ENCODE measurements at places on chromosomes 5 and 9.

DNA sequence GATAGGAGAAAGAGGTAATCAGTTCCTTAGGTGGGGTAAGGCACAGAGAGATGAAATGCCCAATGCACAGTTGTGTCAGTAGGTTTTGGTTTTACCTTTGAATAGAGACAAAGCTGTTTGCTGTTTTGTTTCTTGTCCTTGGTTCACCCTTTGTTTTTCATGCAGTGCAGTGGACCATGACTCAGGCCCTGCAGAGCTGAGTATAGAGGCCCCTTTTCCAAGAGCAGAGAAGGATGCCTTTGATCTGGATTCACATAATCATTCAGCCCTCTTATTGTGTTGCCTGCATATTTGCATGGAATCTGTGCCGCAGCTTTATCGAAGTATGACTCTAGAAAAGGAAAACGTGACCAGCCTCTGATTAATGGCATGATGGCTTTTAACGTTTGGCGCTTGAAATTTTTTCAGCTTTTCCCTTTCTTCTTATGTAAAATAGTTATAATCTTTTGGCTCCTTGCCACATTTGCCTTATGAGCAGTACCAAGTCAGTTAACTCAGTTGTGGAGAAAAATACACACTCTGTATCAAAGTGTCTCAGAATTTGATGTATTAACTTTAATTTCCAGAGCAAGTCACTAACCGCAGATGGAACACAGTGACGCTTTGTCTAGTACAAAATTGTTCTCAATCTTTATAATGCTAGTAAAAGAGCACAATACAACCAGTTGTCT lies 197.6 kb downstream of the KDM4C start:
- DNase-seq: no peak

DNA sequence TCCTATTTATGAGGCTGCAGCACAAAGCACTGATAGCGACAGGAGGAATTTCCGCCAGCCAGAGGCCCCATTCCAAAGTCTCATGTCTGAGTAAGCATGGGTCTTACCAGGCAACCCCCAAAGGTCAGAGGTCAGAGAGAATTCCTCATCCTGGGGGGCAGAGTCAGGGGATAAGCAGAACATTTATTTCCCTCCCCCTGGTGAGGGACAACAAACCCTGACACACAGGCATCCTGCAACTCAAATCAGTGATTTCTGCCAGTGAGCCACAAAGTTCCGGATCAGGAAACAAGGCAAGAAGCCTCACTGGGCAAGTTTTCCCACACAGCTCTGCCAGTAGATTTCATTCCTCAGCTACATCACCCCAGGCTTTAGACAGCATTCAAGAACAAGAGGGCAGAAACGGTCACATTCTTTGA lies 37.0 kb downstream of the ADAMTS12 start:
- no peak for DNase-seq

DNA sequence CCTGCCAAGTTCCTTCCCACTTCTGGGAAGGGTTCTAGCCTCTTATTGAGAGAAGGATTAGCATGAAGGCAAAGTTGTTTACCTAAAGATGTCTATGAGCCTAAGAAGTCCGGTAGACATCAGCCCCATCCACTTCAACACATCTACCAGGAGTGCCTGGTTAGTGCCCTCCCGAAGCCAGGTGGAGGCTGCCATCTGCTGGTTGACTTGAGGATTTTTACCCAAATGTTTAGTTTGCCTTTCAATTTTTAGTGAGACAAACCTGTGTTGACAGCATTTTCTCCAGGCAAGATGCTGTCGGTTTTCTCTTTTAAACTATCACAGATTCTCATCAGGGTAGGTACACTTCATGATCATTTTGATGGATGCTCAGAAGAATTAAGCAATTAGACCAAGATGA lies 83.6 kb upstream of the TNFSF8 start:
- peak; percentile 72 for DNase-seq

DNA sequence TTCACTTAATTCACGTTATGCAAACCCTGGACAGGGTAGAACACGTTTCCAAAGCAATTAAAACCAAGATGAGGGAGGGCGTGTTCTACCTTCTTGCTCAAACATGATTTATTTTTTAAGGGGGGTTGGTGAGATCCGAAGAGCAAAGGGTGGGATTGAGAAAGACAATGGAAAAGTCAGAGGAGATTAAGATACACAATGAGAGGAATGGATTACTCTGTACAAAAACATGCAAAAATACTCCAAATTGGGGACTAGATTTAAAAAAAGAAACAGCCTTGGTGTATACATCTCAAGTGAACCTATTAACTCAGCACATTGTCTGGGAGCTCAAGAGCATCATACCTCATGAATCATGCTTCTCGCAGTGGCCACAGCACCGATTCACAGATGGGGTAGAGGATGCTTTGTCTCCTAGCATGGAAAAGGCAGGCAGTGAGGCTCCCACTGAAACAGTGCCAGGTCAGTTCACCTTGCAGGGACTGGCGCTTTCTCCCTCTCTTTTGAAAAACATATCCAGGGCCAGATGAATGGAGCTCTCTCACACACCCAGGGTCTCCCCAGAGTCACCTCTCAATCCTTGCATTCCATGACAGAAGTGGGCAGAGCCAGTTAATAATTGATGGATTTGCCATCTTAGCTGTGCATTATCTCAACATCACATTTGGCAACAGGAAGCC lies 459.7 kb downstream of the BNC2 start:
- DNase-seq: no peak

- no peak for DNase-seq
Measured at GRCh38 chr5:173753307-173754168, 134.6 kb upstream of the CPEB4 start.

DNA sequence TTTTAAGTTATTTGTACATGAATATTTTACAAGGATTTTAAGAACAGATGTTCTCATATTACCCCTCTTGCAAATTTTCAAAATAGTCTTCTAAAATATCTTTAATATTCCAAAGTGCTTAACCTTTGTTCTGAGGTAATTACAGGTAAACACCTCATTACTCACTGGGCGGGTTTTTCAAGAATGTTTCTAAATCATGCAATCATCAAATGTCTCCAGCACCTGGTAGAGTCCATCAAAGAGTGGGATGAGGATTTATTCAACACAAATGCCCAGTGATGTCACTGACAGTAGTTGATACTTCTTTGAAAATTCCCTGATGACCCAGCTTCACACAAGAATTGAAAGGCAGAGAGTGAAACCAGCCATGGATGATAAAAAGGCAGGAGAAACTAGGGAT lies 114.4 kb downstream of the SEC61B start:
- no peak for DNase-seq

DNA sequence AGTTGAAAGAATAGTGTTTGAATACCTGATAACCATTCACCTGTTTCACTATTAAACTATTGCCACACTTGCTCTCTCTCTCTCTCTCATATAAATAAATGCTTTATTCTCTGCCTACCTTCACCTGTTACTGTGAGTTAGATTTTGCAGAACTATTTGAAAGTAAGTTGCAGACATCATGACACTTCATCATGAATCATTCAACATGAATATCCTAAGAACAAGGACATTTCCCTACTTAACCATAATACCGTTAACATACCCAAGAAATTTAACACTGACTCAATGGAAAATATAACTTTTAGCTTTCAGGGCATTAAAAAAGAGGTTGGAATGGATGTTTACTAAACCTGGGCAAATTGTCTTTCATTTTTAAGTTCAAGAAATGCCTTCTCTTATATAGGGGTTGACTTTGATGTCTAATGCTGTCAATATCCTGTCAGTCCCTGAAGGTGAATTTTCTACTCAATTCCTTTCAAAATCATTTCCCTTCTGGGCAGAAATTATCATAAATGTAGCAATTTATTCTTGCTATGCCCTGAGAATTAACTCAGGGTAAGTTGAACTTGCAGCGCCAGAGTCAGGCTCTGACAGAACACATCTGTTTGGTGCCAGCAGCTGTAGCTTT lies 582.6 kb upstream of the TLE4 start:
- no peak for DNase-seq

GRCh38 chr5:93954421-93955069 lies 213.1 kb upstream of the POU5F2 start:
- no peak for DNase-seq

DNA sequence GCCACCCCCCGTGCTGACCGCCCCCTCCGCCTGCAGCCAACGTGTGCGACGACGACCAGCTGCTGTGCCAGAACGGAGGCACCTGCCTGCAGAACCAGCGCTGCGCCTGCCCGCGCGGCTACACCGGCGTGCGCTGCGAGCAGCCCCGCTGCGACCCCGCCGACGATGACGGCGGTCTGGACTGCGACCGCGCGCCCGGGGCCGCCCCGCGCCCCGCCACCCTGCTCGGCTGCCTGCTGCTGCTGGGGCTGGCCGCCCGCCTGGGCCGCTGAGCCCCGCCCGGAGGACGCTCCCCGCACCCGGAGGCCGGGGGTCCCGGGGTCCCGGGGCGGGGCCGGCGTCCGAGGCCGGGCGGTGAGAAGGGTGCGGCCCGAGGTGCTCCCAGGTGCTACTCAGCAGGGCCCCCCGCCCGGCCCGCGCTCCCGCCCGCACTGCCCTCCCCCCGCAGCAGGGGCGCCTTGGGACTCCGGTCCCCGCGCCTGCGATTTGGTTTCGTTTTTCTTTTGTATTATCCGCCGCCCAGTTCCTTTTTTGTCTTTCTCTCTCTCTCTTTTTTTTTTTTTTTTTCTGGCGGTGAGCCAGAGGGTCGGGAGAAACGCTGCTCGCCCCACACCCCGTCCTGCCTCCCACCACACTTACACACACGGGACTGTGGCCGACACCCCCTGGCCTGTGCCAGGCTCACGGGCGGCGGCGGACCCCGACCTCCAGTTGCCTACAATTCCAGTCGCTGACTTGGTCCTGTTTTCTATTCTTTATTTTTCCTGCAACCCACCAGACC lies 80.2 kb downstream of the NTNG2 start:
- DNase-seq: no peak

GRCh38 chr5:63025679-63026078 lies 447.1 kb downstream of the LRRC70 start:
- no peak for DNase-seq

DNA sequence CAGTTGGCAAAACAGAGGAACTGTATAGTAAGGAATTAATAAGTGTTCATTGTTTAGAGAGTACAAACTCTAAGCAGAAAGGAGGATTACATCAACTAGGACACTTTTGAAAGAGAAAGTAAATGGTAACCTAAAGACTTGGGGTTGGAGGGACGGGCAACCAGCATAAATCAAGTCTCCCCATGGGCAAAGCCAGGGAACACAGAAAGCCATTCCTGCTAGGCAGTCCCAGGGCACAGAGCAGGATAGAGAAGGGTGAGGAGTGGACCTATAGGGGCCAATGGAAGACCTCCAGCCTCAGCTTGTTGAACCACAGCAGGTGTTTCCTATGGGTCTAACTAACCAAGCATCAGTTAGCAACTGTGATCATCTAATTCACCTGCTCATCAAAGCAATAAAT lies 9.2 kb upstream of the ERAP1 start:
- DNase-seq: no peak

- no peak for DNase-seq
Measured at GRCh38 chr9:79661886-79662536, 90.2 kb downstream of the TLE4 start.

GRCh38 chr9:85742597-85742936 lies 813 bp upstream of the AGTPBP1 start:
- DNase-seq: no peak

GRCh38 chr9:130090915-130091314 lies 37.2 kb downstream of the GPR107 start:
- no peak for DNase-seq

DNA sequence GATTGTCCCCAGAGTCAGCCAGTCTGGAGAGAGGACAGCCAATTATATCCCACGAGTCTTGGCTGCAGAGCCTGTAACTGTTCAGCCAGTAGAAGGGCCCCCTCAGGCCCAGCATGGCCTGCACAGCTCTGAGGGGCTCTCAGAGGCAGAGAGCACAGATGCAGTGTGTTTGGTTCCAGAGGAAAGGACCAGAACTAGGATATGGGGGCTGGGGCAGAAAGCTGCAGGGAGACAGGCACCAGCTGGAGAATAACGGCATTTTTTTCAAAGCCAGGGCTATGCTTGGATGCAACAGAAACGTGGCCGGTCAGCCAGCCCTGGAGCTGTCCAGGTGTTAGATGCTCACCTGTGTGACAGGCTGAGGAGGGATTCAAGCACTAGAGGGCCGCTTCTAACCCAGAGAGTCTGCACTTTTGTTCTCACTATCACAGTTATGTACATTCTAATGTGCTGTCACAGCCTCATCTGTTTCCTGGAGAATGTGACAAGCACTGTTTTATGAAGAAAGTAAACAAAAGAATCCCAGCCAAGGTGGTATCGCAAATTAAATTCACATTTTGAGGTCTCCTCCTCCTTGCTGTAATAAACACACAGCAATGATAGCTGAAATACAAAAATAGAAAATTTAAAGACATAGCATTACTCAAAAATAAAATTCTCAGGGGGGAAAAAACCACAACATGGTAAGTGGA lies 96.5 kb downstream of the GABBR2 start:
- DNase-seq: no peak

DNA sequence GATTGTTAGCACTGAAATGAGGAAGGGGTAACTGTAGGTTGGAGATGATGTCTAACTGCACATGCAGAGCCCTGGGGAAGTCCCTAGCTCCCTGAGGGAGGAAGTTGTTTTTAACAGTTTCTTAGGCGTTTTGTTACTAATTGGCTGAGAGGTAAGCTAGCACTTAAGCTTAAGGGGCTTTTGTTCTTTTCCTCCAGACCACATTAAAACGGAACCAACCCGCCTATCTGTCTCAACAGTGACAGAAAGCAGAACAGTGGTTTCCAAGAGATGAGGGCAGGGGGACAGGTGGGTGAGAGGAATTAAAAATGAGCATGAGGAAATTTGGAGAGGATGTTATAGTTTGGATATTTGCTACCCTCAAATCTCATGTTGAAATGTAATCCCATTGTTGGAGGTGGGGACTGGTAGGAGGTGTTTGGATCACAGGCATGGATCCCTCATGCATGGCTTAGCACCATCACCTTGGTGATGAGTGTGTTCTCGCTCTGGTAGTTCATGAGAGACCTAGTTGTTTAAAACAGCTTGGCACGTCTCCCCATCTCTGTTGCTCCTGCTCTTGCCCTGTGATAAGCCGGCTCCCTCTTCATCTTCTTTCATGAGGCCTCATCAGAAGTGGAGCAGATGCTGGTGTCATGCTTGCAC lies 38.9 kb downstream of the LYRM7 start:
- DNase-seq: no peak

DNA sequence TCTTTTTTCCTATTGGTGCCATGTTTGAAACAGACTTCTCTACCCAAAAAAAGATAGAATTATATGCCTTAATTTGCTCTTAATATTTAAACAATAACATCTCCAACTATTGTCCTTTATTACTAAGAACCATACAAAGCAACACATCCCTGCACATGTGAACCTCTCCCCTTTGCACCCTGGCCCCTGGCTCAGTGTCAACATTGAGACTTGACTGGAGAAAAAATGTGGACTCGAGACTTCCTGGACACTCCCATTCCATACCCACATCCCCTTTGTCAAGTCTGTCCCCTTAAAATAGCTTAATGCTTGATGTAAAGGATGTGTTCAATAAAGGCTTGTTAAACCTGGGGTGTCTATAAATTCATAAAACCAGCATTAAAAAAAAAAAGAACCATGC lies 53.2 kb downstream of the TTC39B start:
- DNase-seq: no peak

GRCh38 chr5:59007460-59008063 lies 424.7 kb downstream of the RAB3C start:
- no peak for DNase-seq

- no peak for DNase-seq
Measured at GRCh38 chr5:149878371-149878770, 66.2 kb downstream of the PDE6A start.

All from stimulated activated CD4-positive, alpha-beta T cell treated with anti-CD3 and anti-CD28 coated beads, Interleukin-1b, Interleukin-23, amount 100 ng/mL, for 24 hours (primary cell).